CD4-positive, alpha-beta T cell treated with Interleukin-6 for 4 hours (primary cell): ENCODE measurements at places on chromosomes 13 and 19.
A peak's percentile ranks its signal among the peaks of the same experiment; 100 is the strongest.

DNA sequence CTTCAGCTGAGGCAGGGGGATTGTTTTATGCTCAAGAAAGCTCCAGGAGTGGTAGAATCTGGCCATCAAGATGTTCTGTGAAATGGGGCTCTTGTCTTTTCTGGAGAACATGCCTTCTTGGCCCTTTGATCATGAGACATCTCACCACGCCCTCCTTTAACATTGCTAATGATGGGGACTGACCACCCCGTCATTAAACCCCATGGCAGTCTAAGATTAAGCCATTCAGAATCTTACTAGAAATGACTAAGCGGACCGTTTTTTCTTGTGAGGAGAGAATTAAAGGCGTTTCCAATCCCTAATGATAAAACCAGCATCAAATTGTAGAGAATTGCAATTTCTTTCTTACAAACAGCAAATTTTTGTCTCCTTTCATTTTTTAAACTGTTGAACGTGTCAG is 89.4 kb downstream of the COL4A2 start:
- no peak for DNase-seq

DNA sequence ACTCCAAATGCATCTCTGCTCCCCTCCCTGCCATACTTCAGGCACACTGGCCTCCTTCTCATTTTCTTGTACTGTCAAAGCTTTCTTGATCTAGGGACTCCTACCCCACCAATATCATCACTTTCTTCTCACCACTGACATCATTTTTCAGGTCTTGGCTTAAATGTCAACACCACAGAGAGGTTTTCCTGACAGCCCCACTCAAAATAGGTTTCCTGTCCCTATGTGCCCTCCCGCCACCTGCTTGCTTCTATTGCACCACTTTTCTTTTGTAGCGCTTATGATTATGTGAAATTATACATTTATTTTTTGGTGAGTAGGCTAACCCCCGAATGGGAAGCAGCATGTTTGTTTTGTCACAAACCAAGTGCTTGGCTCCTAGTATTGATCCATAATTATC is 164.6 kb downstream of the NDFIP2 start:
- DNase-seq, result no peak

DNA sequence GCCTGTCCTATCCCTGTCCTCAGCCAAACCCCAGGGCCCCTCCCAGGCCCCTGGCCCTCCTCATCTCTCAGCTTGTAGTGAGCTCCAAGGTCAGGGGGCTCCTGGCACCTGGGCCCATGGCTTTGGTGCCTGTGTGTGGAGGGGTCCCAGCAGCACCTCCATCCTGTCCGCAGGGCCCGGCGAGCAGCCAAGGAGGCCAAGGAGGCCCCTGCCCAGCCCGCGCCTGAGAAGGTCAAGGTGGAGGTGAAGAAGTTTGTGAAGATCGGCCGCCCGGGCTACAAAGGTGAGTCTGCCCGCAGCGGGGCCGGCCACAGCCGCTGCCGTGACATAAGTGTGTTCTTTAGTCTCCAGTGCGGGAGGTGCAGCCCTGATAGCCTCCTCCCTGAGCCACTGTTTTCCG is 3.9 kb upstream of the AMH start:
- no peak for DNase-seq

GRCh38 chr13:21833921-21834320 is 163.0 kb downstream of the FGF9 start:
- no peak for DNase-seq

GRCh38 chr13:112005925-112006324 is 61.0 kb upstream of the SOX1 start:
- DNase-seq, result no peak

DNA sequence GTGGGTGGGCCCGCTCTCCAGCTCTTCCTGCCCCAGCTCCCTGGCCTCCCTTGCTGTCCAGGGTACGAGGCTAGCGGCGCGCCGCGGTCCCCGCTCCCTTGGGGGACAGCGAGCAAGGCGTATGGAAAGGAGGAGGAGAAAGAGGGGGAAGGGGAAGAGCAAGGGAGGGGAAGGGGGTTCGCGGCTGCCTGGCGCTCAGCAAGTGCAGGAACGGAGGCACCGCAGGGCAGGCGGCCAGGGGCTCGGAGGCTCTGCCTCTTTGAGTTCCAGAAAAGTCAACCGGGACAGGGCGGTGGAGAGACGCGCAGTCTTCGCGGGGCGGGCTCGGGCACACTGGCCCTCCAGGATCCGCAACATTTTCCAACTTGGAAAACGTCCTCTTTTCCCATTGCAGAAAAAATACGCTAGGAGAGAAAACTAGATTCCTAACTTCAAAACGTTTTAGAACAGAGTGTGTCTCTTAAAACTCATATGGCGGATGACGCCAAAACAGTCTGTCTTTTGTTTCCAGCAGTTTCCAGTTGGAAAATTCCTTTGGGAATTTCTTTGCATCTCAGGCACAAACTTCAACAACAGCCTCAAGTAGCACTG is 23.1 kb upstream of the TNFRSF19 start:
- no peak for DNase-seq

DNA sequence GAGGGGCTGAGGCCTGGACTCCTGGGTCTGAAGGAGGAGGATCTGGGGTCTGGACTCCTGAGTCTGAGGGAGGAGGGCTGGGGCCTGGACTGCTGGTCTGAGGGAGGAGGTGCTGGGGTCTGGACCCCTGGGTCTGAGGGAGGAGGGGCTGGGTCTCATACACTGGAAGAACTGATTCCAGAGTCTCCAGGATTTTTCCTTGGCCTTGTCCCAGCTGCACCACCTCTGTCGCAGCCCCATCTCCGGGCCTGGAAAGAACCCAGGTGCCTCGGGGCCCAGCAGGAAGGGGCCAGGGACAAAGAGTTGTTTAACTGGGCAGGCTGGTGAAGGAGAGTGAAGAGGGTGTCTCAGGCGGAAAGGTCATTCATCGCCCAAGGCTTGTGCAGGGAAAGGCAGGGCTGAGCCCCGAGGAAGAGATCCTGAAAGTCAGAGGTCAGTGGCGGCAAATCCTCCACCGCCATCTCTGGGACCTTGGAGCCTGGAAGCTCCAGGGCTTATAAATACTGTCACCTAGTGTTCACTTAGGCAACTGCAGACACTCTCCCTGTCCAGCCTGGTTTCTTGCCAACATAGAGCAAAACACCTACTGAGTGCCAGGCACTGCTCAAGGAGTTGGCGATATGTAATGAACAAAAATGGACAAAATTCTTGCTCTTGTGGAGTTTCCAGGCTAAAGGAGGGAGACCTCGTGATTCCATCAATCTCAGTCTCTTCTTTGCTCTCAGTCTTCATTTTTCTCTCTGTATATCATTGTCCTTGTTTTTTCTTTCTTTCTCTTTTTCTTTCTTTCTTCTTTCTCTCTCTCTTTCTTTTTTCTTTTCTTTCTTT is 4.4 kb upstream of the KCNN4 start:
- DNase-seq, result peak; percentile 61
